ENCODE measurements at places on chromosomes 12 and 14.

DNA sequence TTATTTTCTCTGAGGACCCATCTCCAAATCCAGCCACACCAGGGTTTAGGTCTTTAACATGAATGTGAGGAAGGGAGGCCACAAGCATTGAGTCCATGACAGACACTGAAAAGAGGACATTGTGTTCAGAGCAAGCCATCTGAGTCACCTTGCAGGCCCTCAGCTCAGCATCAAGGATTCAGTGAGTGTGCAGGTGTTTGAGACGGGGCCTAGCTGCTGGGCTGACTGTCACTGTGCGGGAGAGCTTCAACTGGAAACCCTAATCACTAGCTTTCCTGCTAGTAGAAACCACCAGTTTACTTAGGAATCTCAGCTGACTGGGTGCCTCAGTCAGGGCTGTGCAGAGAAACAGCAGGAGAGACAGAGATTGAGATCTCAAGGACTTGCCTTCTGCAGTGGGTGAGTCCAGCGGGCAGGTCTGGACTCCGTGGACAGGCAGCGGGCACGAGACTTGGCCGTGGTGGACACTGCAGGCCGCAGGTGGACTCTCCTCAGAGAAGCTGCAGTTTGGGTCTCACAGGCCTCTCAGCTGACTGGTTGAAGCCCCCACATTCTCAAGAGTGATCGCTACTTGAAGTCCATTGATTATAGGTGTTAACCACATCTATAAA lies 86.1 kb upstream of the DYNC1H1 start:
- DNase-seq: no peak

- DNase-seq: no peak
Measured at GRCh38 chr14:88611878-88612277, 49.0 kb downstream of the ZC3H14 start.

GRCh38 chr14:34750670-34751069 lies 36.3 kb upstream of the CFL2 start:
- no peak for DNase-seq

GRCh38 chr14:21095430-21096205 lies 2.8 kb downstream of the ZNF219 start:
- no peak for DNase-seq

DNA sequence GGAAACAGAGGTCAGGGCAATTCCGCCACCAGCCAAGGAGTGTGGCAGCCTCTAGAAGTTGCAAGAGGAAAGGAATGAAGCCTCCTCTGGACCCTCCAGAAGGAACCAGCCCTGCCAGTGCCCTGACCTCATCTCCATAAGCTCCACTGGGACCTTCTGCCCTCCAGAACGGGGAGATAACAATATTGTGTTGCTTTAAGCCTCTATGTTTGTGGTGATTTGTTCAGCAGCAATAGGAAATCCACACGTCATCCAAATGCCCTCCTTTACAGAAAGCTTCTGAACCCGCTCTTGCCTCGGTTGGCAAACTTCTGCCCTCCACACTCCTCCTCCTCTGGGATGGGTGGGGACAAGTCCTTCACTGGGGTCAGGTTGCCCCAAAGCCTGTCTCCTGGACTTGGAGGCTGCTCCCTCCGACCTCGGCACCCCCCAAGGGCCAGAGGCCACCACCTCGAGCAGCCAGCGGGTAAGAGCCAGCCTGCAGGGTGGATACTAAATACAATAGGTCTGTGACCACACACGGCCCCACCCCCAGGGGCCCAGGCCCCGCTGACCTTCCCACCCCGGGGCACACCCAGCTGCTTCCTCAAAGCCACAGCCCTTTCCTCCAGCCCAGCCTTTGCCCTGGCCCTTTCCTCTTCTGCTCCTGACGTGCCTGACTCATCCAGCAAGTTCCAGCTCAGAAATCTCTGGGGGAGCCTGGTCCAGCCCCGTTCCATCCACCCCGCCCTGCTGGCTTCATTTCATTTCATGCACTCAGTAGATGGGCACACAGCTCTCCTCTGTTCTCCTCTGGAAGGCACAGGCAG lies 58.7 kb upstream of the NCOR2 start:
- no peak for DNase-seq

DNA sequence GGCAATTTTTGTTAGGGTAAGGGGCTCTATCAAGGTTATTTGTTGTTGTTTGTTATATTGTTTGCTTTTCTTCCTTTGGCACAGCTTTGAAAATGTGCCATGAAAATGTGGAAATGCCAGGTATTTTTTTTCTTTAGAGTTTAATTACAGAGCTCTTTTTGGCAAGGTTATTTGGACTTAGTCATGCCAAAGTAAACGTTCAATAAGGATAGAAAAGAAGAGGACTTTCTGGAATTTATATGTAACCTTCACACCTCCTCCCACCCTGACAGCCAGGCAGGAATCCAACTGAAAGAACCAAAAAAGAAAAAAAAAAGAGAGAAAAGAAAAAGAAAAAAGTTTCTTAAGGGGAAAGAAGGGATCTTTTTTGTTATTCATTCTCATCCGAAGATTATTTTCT lies 217.8 kb downstream of the KITLG start:
- no peak for DNase-seq

- no peak for DNase-seq
Measured at GRCh38 chr12:99619389-99620158, 28.0 kb upstream of the GARIN6 start.

DNA sequence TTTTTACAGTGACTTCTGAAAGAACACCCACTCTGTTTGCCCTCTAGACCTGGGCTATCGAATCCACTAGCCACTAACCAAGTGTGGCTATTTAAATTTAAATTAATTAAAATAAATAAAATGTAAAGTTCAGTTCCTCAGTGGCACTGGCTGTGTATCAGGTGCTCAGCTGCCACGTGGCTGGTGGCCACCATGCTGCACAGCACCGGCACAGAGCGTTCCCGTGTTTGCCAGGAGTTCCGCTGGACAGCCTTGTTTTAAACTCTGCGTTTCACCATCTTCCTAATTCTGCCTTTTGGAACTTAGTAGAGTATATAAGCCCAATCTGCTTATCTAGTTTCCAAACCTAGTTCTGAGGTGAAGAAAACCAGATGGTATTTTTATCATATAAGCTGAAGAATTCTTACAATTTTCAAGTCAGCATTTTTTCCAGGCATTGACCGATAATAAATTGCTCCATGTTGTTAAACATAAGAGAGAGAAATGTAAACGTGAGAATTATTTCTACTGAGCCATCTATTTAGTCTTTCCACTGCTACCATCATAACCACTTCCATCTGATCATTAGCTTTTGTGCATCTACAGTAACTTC lies 339.0 kb downstream of the CACNA1C start:
- no peak for DNase-seq

GRCh38 chr14:95146079-95146771 lies 11.1 kb downstream of the DICER1 start:
- no peak for DNase-seq

GRCh38 chr12:120081641-120082040 lies 34.9 kb downstream of the RAB35 start:
- no peak for DNase-seq

DNA sequence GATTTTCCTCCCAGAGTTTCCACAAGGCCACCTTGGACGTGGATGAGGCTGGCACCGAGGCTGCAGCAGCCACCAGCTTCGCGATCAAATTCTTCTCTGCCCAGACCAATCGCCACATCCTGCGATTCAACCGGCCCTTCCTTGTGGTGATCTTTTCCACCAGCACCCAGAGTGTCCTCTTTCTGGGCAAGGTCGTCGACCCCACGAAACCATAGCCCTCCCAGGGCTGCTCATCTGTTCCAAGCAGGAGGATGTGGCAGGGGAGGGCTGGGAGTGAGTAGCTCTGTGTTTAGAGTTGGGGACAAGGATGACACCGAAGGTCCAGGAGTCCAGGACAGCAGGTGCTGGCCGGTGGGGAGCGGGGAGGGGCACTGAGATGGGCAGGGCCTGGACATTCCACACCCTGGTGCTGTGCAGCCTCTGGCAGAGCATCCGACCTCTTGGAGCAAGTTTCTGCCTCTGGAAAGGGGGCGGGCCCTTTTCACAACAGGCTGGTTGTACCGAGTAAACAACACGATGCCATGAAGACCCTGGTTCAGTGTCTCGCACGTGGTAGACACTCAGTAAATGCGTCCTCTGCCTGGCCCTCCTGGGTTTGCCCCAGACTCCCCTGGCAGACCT lies 8.2 kb downstream of the SERPINA4 start:
- DNase-seq: no peak

DNA sequence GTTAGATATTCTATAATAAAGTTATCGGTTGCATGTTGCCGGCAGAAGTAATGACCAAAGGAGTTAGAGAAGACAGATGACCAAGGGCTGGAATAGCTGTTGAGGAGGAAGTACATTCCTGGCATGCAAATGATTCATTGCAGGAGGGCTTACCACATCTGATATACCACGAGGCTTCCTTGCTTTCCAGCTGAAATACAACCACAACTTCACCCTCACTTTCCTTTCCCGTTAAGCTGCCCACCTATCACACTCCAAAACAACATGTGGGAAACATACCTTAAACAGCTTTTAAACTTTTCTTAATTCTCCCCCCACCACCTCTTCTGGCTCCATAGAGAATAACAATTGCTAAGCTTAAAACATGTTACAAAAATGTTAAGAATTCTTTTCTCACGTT lies 594.1 kb downstream of the NRXN3 start:
- DNase-seq: no peak

DNA sequence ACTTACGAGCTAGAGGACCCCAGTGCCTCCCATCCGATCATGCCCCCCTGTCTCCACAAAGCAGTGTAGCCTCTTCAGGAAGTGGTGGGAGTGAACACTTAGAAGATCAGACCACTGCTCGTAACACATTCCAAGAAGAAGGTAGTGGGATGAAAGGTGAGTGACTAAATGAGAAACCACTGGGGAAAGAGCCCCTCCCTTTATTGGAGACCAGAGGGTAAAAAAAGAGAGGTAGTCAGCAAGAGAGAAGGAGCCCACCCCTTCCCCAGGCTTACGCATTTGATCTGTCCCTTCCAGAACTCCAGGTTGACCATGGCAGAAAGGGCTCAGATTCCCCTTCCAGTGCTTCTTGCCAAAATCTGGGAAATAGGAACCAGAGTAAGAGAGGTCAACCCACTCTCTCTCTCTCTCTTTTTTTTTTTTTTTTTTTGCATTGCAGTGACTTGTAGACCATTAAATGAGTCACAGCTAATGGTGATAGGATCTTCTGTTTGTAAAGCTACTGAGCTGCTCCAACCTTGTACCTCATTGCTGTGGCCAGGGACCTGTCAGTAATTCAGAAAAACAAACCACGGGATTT lies 165.4 kb downstream of the GCH1 start:
- DNase-seq: no peak

GRCh38 chr14:60646226-60646818 lies 3.0 kb downstream of the SIX1 start:
- no peak for DNase-seq

DNA sequence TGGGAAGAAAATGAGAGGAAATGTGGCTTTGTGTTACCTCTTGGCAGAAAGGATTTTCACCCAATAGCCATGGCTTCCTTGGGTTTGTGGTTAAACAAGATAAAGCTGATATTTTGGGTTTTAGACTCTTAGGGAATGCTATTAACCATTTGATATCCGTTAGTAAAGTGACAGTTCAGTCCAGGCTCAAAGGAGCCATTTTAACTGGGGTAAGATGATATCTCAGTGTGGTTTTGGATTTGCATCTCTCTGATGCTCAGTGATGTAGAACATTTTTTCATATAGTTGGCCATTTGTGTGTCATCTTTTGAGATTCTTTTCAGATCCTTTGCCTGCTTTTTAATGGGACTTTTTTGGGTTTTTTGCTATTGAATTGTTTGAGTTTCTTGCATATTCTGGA lies 30.1 kb downstream of the IFT43 start:
- no peak for DNase-seq

- no peak for DNase-seq
Measured at GRCh38 chr14:61129168-61129745, 148.2 kb downstream of the SLC38A6 start.

DNA sequence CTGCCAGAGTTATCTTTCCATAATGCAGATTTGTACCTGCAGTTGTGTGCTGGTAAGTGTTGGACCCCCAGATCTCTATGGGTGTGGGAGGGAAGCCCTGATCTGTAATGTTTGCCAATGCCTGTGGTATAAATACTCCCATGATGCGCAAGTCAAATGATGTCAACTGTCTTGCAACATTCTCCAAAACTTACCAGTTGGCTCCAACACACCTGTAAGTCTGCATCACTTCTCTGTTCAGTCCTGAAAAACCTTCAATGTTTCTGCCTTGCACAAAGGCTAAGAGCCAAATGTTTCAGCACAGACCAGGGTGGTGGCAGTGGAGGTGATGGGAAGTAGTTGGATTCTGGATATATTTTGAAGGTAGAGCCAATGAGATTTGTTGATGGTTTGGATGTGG lies 3.1 kb downstream of the OS9 start:
- no peak for DNase-seq

DNA sequence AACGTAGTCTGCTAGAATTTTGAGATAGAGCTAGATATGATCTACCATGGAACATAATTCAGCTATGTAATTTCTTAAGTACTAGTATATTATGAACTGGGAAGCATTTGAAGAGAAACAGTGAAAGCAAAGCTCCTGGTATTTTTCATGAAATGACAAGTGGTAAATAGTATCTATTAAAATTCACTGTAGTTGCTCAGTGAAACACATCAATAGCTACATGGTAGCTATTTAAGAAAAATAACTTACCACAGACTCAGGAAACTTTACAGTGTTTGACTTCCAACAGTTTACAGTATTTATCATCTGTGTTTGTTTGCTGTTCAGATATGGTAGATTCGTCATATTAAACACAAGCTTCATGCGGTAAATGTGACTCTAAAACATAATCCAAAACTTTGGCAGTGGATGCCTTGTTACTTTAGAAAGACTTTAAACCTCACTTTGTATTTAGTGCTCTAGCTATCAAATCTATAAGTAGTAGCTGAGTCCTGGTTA lies 25.2 kb downstream of the WNK1 start:
- DNase-seq: no peak

All from mesothelial cell of epicardium (in vitro differentiated cells).